Stimulated activated CD4-positive, alpha-beta T cell treated with anti-CD3 and anti-CD28 coated beads, Interleukin-1b, Interleukin-23, amount 100 ng/mL, for 1 hour (primary cell): ENCODE measurements at places on chromosomes 16 and 17.

- DNase-seq, result no peak
Observed at GRCh38 chr16:1877804-1878203, 5.8 kb upstream of the MEIOB start.

DNA sequence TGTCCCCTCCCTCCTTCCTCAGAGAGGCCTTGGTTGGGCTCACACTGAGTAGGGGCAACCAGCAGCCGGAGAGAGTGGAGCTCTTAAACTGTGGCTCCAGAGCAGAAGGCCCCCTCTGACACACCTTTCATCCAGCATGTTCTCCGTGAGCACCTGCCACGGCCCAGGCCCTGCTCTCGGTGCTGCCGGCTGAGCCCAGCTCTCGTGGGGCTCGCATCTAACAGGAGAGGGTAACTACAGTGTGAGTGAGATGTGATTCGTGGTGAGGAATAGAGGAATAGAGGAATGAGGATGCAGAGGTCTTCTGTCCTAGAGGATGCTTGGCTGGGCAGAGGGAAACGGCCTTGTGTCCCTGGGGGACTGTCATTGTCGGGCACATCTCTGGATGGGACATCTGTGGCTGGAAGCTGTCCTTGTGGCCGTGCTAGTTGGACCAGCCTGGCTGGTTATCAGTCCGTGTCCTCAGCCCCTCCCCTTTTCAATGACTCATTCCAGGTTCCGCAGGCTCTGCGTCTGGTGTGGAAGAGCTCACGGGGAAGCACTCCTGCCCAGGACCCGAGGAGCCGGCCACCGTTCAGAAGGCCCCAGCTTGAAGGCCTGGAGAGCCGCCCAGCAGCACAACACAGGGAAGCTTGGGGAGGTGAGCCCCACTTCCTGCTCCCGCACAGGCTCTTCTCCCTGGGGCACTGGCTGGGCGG lies 11.9 kb upstream of the DNASE1 start:
- DNase-seq, result no peak

- no peak for DNase-seq
Observed at GRCh38 chr17:68288375-68288774, 2.6 kb downstream of the SLC16A6 start.

- no peak for DNase-seq
Observed at GRCh38 chr17:17609121-17609520, 17.6 kb upstream of the PEMT start.

GRCh38 chr17:43517161-43517560 lies 29.0 kb downstream of the ETV4 start:
- no peak for DNase-seq

- DNase-seq, result no peak
Observed at GRCh38 chr16:984121-984694, 2.6 kb downstream of the SOX8 start.

- no peak for DNase-seq
Observed at GRCh38 chr16:27595993-27596392, 46.0 kb downstream of the KATNIP start.

- no peak for DNase-seq
Observed at GRCh38 chr17:37672548-37673078, 29.4 kb upstream of the DDX52 start.

GRCh38 chr16:495127-495748 lies 32.3 kb upstream of the CAPN15 start:
- DNase-seq, result no peak

GRCh38 chr16:84117494-84117843 lies 727 bp upstream of the MBTPS1 start:
- no peak for DNase-seq

- DNase-seq, result no peak
Observed at GRCh38 chr16:88578446-88579313, 8.5 kb downstream of the ZC3H18 start.

DNA sequence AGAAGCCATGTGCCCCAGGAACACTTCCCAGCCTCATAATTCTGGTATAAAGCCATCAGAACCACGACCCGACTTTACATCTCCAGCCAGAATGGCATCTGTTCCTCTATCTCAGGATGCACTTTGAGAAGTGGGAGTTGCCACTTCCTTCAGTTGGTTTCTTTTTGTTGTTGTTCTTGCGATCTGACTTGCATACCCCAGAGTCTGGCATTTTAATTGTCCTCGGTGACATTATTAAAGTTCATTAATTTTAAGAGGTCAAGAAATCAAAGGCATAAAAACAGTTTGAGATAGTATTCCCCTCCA lies 13.5 kb downstream of the MARCHF10 start:
- no peak for DNase-seq

DNA sequence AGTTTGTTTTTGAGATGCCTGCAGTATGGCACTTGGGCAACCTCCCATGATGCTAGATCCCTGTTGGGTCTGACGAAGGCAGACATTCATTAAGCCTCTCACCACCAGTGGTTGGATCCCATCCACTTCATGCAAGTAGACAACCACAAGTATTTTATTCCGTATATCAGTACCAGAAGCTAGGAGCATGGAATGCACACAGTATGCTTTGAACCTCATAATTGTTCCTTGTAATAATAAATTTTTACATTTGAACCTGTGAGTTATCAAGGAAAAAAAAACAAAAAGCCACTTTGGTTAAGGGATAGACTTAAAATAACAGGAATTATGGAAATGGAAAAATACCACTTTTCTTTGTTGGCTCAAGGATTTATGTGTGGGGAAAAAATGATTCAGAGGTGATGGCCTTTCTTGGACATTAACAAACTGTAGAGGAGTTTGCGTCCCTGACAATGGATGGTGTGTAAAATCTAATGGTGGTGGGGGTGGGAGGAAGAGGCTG lies 107.1 kb upstream of the KCNJ16 start:
- no peak for DNase-seq

GRCh38 chr17:43667947-43668348 lies 6.2 kb upstream of the MEOX1 start:
- no peak for DNase-seq

GRCh38 chr17:81477173-81477572 lies 35.4 kb downstream of the ACTG1 start:
- DNase-seq, result no peak

- DNase-seq, result no peak
Observed at GRCh38 chr17:81270279-81270678, 24.8 kb downstream of the SLC38A10 start.

GRCh38 chr17:335691-336090 lies 16.9 kb downstream of the RPH3AL start:
- no peak for DNase-seq

GRCh38 chr17:15978606-15979005 lies 20.9 kb downstream of the ZSWIM7 start:
- no peak for DNase-seq

DNA sequence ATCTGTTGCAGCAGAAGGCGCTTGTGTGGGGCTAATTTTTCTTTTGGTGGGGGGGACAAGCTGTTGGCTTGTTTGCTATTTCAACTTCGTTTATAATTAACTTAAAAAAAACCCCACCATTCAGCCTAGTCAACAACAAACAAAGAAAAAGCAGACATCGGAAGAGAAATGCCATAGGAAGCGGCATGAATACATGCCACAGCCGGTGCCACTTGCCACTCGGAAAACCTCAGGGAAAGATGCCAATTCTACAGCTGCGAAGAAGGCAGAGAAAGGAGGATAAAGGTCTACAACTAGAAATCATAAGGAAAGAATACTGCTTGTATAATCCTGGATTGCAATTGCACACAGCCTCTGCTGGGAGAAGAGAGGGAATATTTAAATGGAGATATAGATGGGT lies 254.4 kb upstream of the PMFBP1 start:
- no peak for DNase-seq

GRCh38 chr16:86756882-86757703 lies 178.7 kb downstream of the FOXL1 start:
- DNase-seq, result no peak

- no peak for DNase-seq
Observed at GRCh38 chr16:27425961-27426360, 24.0 kb downstream of the IL21R start.

GRCh38 chr16:57799600-57800199 lies 2.6 kb downstream of the KIFC3 start:
- DNase-seq, result no peak

DNA sequence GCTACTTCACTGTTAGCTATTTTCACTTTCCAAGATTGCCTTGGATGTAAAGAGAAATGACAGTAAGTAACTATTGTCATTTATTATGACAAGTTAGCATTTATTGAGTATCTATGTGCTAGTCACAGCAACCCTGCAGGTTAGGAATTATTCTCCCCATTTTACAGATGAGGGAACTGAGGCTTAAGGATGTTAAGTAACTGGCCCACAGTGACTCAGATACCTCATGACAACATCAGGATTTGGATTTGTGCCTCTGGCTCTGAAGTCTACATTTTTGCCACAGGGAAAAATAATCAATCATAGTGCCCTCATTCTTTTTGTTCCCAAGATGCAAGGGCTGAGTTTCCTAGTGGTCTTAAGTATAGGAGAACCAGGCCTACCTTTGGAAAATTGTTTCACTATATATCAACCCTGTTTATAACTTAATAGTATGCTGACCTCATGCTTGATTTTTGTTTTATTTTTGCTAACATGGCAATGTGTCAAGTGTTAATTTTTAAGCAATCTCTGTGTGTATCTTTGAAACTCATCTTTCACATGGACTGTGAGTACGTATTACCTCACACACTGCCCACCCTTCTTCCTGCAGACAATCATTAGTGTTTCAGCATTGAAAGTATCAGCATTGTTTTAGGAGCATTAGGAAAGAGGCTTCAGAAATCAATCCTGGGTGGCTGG lies 105.0 kb downstream of the TANGO6 start:
- no peak for DNase-seq

- DNase-seq, result no peak
Observed at GRCh38 chr16:87621976-87622713, 19.8 kb downstream of the JPH3 start.

DNA sequence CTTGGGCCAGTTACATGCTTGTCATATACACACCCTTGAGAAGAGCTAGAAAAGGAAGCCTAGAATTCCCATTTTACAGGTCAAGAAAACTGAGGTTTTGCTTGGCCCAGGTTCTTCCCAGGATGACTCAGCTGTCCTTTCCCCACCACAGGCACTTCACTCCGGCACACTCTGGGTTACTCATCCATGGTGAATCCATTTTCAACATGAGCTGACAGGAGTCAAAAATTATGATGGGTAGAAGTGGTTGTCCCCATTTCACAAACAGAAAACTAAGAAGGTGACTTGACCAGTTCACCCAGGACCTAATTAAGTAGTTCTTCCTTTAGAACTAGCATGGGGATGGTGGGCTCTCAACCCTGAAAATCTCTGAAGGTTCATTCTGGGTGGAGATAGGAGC lies 67.2 kb downstream of the USP22 start:
- DNase-seq, result no peak

DNA sequence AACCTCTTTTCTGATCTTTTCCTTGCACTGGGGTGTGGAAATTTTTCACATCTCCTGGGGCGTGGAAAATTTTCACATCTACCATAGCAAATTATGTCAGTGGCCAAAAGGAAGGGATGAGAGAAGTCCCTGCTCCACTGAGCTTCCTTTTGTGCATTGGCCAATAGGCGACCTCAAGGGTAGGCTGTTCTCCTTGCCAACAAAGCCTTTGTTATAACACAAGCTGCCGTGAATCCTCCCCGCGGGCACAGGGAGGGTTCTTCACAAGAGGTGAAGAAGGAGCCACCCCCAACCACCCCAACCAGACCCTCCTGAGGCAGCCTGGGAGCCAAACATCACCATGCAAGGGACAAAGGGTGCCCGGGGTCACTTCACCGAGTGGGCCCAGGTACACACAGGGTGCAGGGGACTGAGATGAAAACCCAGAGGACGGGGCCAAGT lies 6.5 kb downstream of the SLC5A11 start:
- no peak for DNase-seq

GRCh38 chr16:11078812-11079459 lies 134.6 kb downstream of the CLEC16A start:
- no peak for DNase-seq

GRCh38 chr16:55480228-55480655 lies 1.2 kb downstream of the MMP2 start:
- DNase-seq, result no peak

DNA sequence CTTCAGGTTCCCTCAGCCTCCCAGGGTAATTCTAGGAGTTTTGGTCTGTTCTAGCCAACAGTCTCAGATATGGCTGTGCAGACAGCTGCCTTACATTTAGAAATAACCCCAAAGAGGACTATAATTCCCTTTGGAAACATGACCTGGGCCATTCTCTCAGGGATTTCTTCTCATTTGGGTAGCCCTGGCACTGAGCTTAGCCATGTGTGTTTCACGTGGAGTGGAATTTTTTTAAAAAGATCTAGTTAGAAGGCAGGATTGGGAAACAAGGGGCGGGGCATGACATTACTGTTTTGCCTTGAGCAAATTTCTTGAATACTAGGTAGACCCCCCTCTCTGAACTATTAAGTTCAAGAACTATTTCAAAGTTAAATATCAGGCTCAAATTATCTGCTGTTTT lies 29.6 kb upstream of the MRC2 start:
- DNase-seq, result no peak

DNA sequence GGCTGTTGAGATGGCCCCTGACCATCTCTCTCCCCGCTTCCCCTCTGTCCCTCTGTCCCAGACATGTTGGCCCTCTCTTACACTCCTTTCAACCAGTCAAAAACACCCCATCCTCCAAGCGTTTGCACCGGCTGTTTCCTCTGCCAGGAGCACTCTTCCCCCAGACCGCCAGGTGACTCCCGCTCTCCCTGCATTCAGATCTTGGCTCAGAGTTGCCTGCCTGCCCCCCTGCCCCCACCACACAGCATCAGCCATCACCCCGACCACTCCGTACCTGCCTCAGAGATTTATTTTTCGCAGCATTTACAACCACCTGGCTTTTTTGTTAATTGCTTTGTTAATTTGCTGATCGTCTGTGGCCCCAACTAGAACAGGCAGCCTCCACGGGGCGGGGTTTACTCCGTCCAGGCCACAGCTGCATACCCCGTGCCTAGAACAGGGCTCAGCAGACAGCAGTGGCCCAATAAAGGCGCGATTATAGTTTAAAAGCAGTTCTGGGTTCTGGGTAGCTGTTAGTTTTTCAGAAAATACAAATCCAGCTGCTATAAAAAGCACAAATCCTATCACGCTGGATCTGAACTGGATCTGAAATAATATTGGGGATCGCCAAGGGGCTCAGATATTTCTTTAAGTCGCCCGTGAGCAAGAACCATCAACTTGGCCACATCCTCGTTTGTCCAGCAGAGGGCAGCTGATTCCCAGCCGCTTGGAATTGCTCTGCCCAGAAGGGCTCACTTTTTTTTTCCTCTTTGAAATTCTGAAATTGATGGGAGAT lies 173.6 kb downstream of the IRF8 start:
- no peak for DNase-seq

- no peak for DNase-seq
Observed at GRCh38 chr16:55487048-55487803, 8.2 kb downstream of the MMP2 start.

DNA sequence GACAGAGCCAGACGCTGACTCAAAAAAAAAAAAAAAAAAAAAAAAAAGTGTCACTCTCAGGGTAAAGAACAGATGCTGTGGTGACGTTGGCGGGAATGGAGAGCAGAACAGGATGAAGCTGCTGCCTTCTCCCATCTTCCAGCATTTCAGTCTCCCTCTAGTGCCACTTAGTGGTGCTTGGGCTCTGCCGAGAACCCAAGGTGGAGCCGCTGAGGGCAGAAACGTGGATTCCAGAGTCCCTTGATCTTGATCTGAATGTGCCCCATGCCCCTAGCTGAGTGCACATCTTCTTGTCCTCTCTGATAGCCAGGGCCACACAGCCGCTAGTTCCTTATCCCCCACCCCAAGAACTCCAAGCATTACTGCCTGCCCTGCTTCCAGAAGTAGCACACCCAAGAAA lies 43.2 kb upstream of the FA2H start:
- DNase-seq, result no peak
